ENCODE measurements at places on chromosomes 16 and 17. TPM values are rescaled to one million over a fixed set of nuclear protein-coding genes. Genes with fewer than 3 reads are reported as not detected.

Gene TPSG1
- total RNA-seq = not detected

Gene SRSF1
- total RNA-seq = 170 TPM

Gene MRPS7
- total RNA-seq = 53.0 TPM

Gene SPATA22
- total RNA-seq = 0.52 TPM

Gene LITAFD
- total RNA-seq = not detected

Gene CDK10
- 32.7 TPM for total RNA-seq

Gene PYY
- 0.13 TPM for total RNA-seq

Gene IRX6
- total RNA-seq = not detected

Gene SPECC1
- 54.3 TPM for total RNA-seq

Gene DUS2
- total RNA-seq = 13.7 TPM

Gene REXO5
- 2.6 TPM for total RNA-seq
